ENCODE measurements at places on chromosomes 13 and 19.

DNA sequence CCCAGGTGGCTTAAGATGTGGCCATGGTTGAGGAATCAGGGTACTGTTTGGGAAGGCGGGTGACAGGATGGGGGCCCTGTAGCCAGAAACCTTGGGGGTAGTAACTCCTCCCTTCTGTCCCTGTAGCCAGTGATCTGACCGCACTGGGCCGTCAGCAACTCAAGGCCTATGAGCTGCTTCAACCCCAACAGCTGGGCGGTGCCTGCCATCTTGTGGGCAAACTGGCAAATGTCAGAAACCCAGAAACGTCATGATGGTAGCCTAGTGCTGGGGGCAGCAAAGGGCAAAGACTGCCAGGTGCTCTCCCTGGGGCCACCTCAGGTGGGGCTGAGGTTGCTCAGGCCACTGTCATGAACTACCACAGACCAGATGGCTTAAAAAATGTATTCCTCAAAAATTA, 3.5 kb downstream of the COPE start:
- DNase-seq = no peak

DNA sequence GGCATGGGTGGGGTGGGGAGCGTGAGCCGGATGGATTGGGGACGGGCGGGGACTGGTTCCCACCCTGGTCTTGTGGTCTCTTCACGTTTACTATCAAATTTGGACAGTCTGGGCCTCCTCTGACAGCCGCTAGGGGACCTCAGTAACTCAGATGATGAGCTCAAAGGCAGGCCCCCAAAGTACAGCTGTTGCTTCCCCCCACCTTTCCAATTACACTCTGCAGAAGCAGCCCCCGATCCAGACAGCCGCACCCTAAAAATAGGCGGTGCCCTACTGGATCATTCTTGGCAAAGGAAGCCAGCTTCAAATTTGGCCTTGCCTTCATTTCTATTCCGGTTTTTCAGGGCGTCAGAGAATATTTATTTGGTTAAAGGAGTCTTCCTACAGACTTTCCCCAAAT, 1.9 kb upstream of the FOXO1 start:
- DNase-seq = no peak

GRCh38 chr13:59635589-59635988, 528.1 kb downstream of the DIAPH3 start:
- no peak for DNase-seq

DNA sequence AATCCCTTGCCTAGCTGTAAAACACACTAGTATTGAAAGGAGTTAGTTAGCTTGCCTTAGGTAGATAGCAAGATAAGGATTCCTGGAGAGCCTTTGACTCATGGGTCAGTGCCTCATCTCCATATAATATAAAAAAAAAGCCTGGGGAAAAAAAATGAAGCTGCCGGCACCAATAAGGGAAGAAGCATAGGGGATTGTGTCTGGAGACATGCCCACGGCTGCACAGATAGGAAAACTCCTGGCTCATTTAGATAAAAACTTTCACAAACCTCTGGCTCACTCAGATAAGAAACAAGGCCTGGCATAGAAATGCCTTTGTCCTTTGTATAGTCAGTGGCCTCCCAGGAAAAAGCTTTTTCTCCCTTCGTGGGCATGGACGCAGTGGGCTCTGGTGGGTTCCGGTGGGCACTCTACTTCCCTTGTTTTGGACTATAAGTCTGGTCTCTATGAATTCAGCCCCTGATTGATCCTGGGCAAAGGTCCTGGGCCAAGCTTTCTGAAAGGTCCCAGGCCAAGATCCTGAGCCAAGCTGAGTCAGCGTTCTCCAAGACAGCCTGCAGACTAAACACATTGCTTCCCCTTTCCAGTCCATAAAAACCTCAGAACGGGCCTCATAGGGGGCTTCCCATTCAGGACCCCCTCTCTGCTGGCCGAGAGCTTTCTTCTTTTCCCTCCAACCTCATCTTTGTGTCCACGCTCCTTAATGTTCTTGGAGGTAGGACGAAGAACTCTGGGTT, 4.9 kb upstream of the OR7A17 start:
- DNase-seq = no peak

DNA sequence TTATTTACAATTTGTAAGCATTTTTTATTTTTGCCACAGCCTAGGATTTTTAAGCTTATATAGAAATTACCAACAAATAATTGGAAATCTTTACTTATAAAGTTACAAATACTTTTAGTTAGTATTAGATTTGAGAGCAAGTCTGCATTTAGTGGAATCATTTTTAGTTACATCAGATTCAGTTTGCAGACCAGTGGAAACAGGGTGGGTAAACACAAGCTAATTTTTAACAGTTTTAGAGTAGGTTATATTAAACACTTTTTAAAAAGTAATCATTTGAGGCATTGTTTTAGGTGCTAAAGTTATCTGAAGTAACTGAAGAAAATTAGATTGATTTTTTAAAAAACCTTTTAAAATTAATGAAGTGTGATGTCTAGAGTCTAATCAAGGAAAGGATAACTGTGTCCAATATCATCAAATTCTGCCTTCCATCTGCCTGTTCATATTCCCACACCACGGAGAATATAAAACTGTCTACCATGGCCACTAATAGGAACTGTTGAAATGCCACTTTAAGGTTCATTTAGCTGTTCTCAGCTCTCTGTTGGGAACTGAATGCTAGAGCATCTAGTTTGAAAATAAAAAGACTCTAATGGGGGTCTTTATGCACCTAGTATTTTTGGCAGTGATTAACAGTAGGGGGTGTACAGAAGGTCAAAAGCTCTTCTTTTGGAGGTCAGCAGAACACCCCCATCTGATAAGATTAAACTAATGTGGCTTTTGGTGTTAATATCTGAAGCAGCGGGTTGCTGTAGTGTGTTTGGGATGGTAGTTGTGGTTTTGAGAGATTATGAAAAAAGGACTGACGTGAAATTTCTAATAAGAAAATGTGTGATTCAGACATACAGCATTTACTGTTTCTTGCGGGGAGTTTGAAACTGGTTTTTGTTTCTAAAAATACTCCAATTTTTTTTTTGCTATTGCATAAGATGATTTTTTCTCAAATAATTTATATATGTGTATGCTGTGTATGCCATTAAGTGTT, 66.5 kb downstream of the NDFIP2 start:
- DNase-seq = no peak

- no peak for DNase-seq
These were observed 704 bp downstream of the ZNF814 start for GRCh38 chr19:57888107-57888559.

GRCh38 chr13:112795277-112795676, 105.4 kb downstream of the ATP11A start:
- DNase-seq = no peak

DNA sequence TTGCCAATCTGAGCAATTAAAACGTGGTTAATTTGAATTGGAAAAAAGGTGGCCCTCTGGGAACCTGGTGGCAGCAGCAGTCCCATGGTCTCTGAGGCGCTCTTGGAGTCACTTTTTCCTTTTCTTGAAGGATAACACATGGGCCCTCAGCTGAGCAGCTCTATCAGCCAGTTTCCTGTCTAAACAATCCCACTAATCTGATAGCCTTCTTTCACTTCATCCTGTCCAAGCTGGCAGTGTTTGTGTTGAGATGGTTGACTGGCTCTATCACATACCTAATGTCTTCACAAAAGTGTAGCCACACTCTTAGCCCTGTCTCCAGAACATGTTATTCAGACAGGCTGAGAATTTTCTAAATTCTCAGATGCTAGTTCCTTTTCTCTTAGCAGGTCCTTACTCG, 10.7 kb downstream of the MZT1 start:
- DNase-seq = no peak

GRCh38 chr13:54018485-54018884, 989.9 kb downstream of the OLFM4 start:
- no peak for DNase-seq

GRCh38 chr13:113207890-113208420, 514 bp downstream of the PCID2 start:
- DNase-seq = no peak

DNA sequence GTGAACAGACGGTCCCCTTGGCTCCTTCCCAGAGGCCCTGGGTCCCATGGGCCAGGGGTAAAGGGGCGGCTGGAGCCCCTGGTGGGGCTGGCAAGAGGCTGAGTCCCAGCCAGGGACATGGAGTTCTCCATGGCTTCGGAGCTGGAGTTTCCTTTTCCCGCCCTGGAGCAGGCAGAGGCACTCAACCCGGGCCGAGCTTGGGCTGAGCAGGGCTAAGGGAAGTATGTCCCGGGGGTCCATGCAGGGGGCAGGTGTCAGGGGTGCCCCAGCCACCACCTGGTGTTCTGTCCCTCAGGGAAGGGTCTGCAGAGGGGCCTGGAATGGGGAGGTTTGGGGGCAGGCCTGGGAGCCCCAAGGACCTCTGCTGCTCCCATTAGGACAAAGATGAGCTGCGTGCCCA, 54.0 kb upstream of the TPM4 start:
- no peak for DNase-seq

GRCh38 chr13:49641801-49642291, 13.5 kb downstream of the ARL11 start:
- no peak for DNase-seq

DNA sequence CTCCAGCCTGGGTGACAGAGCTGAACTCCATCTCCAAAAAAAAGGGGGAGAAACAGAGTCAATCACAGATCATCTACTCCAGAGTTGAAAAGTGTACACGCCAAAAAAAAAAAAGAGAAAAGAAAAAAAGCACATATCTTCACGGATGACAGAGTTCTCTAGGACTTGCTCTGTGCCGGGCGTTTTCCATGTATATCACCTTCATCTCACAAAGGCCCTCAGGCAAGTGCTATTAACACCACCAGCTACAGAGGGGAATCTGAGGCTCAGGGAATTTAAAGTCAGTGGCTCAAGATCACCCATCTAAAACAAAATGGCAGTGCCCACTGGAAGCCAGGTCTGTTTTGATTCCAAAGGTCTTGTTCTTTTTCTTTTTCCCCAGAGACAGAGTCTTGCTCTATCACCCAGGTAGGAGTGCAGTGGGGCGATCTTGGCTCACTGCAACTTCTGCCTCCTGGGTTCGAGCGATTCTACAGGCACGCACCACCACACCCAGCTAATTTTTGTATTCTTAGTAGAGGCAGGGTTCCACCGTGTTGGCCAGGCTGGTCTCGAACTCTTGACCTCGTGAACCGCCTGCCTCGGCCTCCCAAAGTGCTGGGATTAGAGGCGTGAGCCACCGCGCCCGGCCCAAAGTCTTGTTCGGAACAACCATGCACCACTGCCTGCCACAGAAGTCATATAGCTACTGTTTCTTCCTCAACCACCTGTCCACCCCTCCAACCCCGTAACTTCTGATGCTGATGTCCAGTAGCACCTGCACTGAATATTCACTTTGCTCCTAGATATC, 42.2 kb downstream of the SAE1 start:
- no peak for DNase-seq

DNA sequence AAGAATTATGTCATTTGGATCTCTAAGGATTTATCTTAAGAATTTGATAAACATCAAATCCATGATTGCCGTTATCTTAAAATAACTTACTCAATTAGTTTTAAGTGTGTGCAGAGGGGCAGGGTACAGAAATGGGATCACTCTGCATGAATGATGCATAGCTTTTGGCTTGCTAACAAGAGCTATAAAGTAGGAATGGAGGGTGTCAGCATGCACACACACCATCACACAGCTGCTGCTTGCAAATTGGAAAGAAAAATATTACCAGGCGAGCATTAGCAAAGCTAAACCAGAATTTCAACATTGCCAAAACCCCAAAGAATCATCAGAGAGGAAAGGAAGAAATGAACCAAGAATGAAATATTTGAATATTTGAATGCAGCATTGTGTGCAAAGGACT, 580.6 kb downstream of the LMO7 start:
- DNase-seq = no peak

GRCh38 chr13:100537951-100538462, 50.6 kb downstream of the GGACT start:
- no peak for DNase-seq

GRCh38 chr19:17555929-17556813, 722 bp downstream of the COLGALT1 start:
- DNase-seq = no peak

DNA sequence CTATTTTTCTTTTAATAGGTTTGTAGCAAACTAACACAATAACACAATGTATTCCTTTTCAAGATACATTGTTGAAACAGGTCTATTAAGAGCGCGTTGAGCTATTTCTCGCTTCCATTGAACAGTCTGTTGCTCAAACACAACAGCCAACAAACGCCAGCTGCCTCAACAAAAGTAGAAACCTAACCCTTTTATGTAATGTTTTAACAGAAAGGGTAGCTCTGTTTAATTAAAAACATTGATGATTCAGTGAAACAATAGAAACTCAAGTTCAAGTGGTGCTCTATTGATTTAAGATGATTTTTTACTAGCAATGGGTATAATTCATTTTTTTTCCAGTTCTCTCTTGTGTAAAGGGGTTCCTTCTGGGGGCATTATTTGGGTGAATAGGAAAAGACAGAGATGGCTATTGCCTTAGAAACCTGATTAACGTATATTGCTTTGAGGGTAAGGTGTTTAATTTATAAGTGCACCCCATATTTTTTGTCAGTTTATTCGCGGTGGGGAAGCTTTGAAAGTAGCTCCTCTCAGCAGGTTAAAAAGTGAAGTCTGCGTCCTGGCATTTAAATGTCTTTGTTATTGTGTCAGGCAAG, 14.9 kb downstream of the ZIC2 start:
- DNase-seq = no peak

GRCh38 chr19:10828981-10829821, 6.8 kb downstream of the TMED1 start:
- DNase-seq = no peak

DNA sequence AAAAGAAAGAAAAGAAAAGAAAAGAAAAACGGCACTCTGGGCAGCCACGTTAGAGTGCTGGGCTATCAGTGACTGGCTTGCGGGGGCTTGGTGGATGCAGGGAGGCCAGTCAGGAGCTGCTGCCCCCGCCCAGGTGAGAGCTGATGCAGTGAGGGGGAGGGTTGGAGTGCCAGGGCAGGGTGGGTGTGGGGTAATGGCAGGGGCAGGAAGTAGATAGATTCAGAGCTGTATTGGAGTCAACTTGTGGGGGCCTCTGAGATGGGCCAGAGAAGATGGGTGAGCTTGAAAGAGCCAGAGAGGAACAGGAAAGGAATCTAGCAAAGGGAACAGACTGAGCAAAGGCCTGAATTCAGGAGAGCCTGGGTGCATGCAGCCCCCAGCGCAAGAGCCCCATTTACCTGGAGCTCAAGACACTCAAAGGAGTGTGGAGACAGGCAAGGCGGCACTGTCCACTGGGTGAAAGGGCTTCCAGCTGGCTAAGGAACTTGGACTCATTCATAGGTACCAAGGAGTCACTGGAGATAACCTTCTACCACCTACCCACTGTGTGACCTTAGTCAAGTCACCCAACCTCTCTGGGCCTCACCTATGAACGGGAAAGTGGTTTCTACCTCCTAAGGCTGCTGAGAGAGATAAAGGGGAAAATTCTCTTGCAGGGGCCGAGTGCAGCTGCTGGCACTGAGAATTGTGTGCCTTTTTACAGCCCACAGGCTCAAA, 20.2 kb downstream of the VSTM2B start:
- no peak for DNase-seq

GRCh38 chr19:18871543-18871942, 24.4 kb downstream of the CERS1 start:
- no peak for DNase-seq

- DNase-seq = no peak
These were observed 143.6 kb downstream of the OXGR1 start for GRCh38 chr13:96850538-96851145.

- DNase-seq = no peak
These were observed 412.7 kb downstream of the LMO7 start for GRCh38 chr13:76048675-76049375.
